ENCODE measurements at places on chromosomes 4 and X.

DNA sequence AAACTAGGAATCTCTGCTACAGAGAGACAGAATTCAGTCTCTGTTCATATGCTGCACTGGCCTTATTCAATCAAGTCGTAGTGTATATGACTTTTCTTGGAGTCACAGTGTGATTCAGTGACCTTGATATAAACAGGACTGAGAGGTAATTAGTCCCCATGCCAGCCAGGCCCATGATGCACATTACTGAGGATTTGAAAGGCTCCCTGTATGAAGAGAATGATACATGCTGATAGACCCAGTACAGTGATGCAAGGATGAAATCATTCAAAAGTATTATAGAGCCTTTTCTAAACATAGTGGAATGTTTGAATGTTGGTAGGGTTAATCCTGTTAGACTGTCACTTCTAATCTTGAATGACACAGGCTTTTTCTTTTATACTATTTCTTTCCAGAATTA lies 34.1 kb downstream of the ANXA3 start:
- DNase-seq, result no peak

DNA sequence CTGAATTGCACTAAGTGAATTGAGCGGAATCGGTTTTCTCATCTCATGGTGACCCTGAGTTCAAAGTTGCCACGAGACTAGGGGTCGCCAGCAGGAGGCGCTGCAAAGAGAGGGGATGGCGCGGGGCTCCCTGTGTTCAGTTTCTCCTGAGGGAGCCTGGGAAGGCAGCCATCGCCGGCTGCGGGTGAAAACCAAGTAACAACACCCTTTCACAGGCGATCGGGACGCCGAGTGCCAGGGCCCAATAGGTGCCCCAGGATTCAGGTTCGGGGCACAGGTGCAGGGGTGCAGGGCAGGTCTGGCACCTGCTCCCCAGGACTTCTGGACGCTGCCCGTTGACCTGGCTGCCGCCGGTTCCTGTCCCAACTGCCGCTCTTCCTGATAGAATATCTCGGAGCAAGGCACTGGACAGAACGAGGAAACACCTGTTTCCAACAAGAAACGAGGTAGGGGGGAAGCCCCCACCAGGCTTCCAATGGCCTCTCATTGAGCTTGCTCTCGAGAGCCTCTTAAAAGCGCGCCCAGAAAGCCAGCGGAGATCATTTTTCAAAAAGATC lies 1.1 kb upstream of the FGF16 start:
- DNase-seq, result no peak

DNA sequence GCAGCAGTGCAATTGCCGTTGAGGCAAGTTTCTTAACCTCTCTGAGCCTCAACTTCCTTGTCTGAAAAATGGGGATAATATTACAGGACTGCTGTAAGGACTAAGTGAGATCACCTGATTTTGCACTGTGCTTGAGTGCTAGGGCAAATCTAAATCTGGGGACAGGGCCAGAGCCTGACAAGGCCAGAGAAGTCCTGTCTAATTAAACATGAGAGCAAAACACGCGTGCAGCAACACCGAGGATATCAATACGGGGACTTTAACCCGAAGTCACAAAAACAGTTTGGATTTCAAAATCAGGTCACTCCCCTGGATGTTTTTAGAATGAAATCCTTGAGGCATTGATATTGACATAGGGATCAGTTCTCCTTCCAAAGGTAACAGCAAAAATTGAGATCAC lies 5.7 kb upstream of the GJB1 start:
- DNase-seq, result no peak

GRCh38 chr4:99293357-99293756 lies 2.6 kb upstream of the ADH1A start:
- DNase-seq, result no peak

DNA sequence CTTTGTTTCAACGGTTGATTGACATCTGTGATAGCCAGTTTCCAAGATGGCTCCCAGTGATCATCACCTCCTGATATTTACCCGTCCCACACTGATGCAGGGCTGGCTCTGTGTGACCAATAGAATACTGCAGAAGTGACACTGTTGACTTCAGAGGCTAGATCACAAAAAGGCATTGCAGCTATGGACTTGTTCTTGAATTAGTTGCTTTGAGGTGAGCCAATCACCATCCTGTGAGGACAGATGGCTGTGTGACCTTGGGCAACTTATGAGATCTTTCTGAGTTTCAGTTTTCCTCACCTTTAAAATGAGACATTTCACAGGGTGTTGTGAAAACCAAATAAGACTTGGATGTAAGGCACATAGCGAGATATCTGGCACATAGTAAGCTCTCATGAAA lies 1.8 kb upstream of the GPR82 start:
- DNase-seq, result no peak

DNA sequence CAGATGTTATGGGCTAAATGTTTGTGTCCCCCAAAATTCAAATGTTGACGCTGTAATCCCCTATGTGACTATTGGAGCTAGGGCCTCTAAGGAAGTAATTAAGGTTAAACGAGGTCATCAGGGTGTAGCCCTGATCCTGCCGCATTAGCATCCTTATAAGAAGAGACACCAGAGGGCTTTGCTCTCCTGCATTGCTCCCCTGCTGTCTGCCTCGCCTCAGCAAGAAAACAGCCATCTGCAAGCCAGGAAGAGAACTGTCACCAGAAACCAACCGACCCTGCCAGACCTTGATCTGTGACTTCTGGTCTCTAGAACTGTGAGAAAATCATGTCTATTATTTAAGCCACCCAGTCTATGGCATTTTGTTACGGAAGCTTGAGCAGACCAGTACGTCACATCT lies 331.9 kb downstream of the DCTD start:
- DNase-seq, result no peak

GRCh38 chr4:182252220-182252619 lies 9.0 kb downstream of the TENM3 start:
- no peak for DNase-seq

GRCh38 chr4:124044867-124045266 lies 648.3 kb downstream of the SPRY1 start:
- DNase-seq, result no peak

DNA sequence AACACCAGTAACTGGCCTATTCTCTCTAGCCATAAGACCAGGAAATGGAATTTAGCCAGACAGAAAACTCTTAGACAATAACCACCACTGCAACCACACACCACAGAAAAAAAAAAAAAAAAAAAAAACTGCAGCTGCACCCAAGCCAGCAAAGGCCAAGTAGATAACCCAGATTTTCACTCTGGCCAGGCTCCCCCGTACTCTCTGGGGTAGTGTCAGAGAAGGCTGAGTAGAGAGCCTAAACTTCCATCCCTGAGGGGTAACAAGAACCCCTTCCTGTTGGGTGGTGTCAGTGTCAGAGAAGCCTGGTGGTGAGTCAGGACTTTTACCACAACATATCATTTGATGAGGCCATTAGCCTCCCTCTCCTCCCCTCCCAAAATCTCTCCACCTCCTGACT lies 5.6 kb upstream of the DLG3 start:
- DNase-seq, result no peak

- no peak for DNase-seq
Measured at GRCh38 chr4:77183777-77184420, 26.9 kb downstream of the CCNG2 start.

GRCh38 chr4:81039351-81039972 lies 9.0 kb downstream of the BMP3 start:
- DNase-seq, result no peak

- no peak for DNase-seq
Measured at GRCh38 chr4:137997496-137997895, 244.7 kb downstream of the SLC7A11 start.

GRCh38 chr4:134057356-134057755 lies 144.2 kb downstream of the PABPC4L start:
- no peak for DNase-seq

DNA sequence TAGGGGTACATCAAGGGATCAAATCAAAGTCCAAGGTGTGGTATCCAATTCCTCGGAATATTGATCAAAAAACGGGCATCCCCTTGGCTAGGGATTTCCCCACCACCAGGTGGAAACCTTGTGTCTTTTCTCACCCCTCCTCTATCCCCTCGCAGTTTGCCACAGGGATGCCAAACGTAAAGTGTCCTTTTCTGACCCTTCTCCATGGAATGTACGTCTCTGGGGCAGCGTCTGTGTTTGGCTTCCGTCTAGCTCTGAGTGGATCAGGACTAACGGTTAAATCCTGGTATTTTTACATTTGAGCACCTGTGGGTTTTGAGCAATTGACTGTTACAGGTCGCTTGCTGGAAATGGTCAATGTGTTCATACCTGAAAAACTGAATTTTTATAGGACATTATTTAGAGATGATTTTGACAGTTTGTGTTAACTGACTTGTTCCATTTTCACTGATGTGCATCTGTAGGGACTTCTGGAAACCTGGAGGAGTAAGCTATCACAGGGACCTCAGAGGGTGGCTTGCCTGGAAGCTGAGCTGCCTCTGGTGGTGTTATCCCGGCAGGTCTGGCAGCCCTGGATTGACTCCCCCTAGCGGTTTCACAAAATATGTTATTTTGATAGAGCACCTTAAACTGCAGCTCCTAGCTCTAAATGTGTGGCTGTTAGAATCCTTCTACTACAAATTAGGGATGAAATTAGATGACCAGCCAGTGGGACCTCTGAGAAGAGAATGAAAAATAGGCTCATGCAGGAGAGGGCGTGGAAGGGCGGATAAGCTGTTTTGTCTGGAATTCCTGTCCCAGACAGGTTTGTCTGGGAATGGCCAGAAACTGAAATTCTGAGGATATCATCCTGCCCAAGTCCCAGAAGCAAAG lies 8.8 kb upstream of the MGST2 start:
- no peak for DNase-seq

GRCh38 chr4:172850838-172851237 lies 317.8 kb upstream of the GALNT7 start:
- no peak for DNase-seq

DNA sequence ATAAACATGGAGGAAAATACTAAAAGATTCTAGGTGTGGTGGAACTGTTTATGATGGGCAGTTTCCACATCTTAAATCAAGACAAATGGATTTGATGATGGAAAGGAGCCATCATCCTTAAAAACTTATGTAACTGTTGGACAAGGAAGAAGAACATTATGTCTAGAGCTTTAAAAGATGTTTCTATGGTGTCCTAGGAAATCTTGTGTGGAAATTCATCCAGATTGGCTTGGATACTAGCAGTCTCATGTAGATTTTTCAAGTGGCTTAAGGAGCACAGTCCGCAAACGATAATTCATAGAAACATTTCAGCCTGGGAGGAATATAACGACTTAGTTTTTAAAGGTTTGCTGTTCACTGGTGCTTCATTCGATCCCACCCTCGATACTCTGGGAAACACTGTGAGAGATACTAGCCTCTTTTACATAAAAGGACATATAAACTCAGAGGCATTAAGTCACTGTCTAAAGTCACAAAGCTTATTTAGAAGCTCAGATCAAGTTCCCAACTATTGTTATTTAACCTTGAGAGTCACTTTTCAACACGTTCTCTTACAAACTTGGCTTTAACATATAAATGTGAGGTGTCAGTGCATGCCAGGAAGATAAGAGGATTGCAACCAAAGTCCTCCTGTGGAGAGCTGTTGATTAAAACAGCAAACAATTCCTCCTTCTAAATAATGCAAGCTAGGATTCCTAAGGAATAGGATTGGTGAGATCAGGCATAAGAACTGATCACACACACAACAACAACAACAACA lies 135.7 kb upstream of the SCML1 start:
- no peak for DNase-seq

DNA sequence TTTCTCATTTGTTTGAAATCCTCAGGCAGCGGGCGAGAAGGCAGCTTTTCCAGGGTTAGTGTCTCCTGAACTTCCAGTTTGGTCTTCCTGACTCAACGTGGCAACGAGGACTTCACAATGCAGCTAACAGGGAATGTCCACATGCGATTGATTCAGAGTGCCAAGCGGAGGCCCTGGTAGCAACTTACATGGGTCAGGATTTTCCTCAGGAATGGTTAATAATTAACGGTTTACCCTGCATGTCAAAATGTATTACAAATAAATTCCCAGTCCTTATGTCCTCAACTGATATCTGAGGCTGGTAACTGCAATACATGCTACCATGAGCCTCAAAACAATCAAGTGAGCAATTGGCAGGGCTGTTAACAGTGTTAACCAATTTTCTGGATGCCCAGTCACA lies 67.2 kb downstream of the MAP3K15 start:
- no peak for DNase-seq

DNA sequence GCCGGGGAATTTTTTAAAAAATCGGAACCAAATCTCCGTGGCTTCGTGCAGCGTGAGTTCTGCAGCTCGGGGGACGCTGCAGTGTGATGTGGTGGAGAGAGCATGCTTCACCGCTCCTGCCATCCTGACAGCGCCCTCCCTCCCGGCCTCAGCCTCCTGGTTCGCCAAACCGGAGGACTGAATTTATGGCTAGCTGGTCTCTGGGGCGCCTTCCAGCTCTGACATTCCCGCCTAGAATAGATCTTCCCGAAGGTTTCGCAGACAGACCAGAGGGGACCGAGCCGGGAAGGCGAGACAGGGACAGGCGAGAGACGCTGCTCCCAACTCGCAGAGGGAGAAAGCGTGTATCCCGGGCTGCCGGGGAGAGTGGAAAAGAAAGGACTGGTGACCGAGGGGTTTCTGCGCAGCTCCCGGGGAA lies 25.9 kb downstream of the HOPX start:
- no peak for DNase-seq

GRCh38 chr4:41750121-41750625 lies 1.6 kb upstream of the PHOX2B start:
- no peak for DNase-seq

GRCh38 chr4:71417150-71417549 lies 78.3 kb downstream of the SLC4A4 start:
- no peak for DNase-seq

GRCh38 chrX:16310326-16310725 lies 143.0 kb downstream of the MAGEB17 start:
- no peak for DNase-seq

GRCh38 chrX:44881549-44881948 lies 8.6 kb downstream of the KDM6A start:
- DNase-seq, result no peak

GRCh38 chrX:23292988-23293651 lies 41.5 kb upstream of the PTCHD1 start:
- DNase-seq, result no peak

- DNase-seq, result no peak
Measured at GRCh38 chrX:77223046-77223445, 224.1 kb upstream of the FGF16 start.

GRCh38 chrX:153626863-153627674 lies 19.9 kb upstream of the DUSP9 start:
- no peak for DNase-seq

- DNase-seq, result no peak
Measured at GRCh38 chr4:185534866-185535611, at the start of gene PDLIM3. PDLIM3 (minus strand) TSS chr4:185535507; CDS start chr4:185535434, 73 bp downstream.

- DNase-seq, result no peak
Measured at GRCh38 chr4:96149894-96150293, 310.0 kb downstream of the PDHA2 start.

DNA sequence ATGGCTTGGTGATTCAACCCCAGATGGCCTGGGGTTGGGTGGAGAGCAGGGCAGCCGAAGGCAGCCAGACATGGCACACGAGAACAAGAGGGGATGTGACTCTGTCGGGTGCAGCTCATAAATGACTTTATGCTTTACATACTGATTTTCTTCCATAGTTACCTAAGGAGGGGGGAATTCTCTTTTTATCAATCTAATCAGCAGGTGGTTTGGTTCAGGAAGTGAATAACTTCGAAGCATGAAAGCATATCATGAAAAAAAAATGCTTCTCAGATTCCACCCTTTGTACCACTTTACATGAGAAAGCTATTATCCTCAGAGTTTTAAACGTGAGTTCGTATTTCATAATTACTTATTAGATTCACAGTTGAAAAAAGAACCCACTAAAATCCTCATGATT lies 908.9 kb upstream of the LCORL start:
- DNase-seq, result no peak

GRCh38 chrX:134161162-134161561 lies 75.8 kb upstream of the CCDC160 start:
- DNase-seq, result no peak

- no peak for DNase-seq
Measured at GRCh38 chr4:142350871-142351270, 495.2 kb downstream of the INPP4B start.
